ENCODE measurements at places on chromosomes 12 and 14.

GRCh38 chr14:63178912-63179311 lies 25.3 kb upstream of the RHOJ start:
- DNase-seq = no peak

GRCh38 chr14:93090826-93091555 lies 24.7 kb downstream of the ITPK1 start:
- DNase-seq = no peak

- no peak for DNase-seq
Measured at GRCh38 chr14:103428723-103429556, 43.7 kb downstream of the MARK3 start.

GRCh38 chr12:64186789-64187188 lies 35.3 kb downstream of the KICS2 start:
- no peak for DNase-seq

GRCh38 chr12:96652870-96653269 lies 163.5 kb downstream of the CFAP54 start:
- DNase-seq = no peak

Measured in activated naive CD4-positive, alpha-beta T cell treated with Interleukin-2 at 50 U/mL for 16 hours (primary cell).